ENCODE measurements at places on chromosomes 3 and 15.

DNA sequence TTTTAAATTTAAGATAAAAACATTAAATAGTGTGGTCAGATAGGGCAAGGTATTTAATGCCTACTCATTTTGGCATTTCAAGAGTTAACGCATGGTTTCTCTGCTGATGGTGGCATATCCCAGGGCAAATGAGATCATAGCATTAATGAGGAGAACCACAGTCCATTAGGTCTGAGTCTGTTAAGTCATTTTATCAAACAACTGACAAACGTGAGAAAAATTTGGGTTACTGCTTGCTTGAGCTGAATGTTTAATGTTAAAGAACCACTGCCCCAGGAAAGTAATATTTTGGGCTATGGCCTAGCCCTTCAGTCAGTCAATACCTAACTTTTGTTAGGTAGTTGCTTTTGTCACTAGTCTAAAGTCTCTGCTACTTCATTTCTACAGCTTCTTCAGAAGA lies 37.9 kb upstream of the SLC2A2 start:
- DNase-seq, result no peak

- DNase-seq, result no peak
Measured at GRCh38 chr3:55585856-55586255, 98.8 kb upstream of the WNT5A start.

- no peak for DNase-seq
Measured at GRCh38 chr15:72206677-72207000, 9.1 kb upstream of the GRAMD2A start.

GRCh38 chr3:64667887-64668581 lies 19.8 kb downstream of the ADAMTS9 start:
- no peak for DNase-seq

DNA sequence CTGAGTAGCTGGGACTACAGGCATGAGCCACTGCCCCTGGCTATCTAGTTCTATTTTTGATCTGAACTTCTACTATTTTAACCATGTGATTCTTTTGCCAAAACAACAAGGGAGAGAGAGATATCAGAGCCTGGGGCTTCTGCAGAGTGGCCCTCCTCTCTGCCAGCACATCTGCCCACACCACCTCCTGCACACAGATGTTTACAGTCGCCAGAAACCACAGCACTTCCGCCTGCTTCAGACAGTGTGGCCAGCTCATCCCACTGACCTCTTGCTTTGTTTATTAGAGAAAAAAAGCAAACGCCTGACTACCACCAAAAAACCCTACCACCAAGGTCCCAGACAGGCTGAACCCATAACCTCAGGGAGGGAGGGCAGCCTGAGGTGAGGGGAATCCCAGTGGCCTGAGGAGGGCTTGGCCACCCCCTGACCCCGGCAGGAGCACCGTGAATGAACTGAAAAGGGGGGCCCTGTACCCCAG lies 85.9 kb upstream of the ABHD2 start:
- no peak for DNase-seq

- no peak for DNase-seq
Measured at GRCh38 chr3:18919158-18919557, 229.2 kb upstream of the KCNH8 start.

DNA sequence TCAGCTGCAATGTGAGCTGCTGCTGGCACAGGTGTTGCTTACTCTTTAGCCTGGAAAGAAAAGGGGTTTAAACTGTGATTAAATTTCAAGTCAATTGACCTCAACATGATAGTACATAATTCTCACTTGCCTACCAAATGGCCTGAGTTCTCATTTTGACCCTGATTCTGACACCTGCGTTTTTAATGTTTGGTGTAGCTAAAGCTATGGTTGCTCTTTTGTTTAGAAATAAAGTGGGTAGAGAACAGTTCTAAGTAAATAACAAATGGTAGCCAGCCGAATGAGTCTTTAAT lies 100.8 kb upstream of the SOX2 start:
- DNase-seq, result no peak

GRCh38 chr3:61897848-61898247 lies 336.5 kb downstream of the PTPRG start:
- DNase-seq, result no peak

GRCh38 chr15:101044625-101045235 lies 125.6 kb downstream of the LRRK1 start:
- DNase-seq, result peak; percentile 1

- DNase-seq, result no peak
Measured at GRCh38 chr3:4323246-4324027, 20.3 kb downstream of the SETMAR start.

- DNase-seq, result no peak
Measured at GRCh38 chr3:139505829-139506386, 29.6 kb upstream of the RBP2 start.

GRCh38 chr3:40975711-40976121 lies 223.6 kb upstream of the CTNNB1 start:
- DNase-seq, result no peak

DNA sequence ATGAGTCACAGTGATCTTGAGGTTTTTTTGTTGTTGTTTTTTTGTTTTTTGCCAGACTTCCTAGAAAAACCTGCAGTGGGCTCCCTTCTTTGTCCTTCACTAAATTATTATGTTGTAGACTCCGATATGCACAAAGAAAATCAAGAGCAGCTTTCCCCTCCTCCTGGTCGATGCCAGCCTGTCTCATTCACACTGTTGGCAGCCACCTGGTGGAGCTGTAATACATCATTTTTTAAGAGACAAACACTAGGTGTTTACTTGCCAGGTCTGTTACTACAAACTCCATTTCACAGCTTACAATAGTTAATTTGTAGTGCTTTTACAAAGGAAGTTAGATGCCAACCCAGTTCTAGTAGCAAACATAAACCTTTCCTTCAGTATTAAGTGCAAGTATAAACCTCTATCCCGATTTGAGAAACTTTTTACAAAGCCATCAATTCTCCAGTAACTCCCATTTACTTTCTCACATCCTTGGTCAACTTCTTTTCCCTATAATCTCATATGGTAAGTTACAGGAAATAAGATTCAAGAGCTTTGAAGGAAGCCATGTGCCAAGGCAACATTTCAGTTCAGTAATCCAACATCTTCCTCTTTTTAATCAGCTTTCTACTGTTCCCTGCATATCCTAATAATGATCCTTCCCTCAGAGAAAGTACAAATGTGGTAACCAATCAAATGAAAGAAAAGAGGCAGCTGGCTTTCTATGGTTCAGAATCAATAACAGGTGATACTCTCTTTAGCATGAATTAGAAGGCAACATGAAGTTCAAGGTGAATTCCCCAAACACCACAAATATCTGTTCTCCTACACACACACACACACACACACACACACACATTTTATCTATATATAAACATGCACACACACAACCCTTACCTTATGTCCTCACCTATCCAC lies 14.0 kb downstream of the AAGAB start:
- DNase-seq, result peak; percentile 11

DNA sequence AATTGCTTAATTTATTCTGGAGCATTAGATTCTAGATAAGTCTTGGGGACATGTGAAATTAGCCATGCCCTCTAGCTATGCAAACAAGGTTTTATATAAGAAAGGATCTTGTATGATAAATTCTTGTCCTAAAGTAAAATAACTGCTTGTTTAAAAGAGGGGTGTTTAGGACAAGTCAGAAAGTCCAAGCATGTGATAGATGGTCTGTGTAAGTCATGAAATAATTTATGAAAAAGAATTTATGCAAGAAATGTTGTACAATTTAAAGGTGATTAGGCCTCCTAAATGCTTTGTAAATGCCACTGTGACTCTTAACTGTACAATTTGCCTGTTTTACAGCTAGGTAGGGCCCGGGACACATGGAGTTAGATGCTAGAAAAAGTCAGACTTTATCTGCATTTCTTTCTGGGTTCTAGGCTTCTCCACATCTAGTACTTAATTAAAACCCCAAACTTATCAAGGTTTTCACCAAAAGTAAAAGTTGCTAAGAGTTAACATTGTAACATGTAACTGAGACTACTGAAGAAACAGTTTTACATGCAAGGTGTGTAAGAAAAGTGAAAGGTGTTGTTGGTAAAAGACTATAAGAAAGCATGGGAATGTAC lies 13.2 kb downstream of the LINS1 start:
- no peak for DNase-seq

DNA sequence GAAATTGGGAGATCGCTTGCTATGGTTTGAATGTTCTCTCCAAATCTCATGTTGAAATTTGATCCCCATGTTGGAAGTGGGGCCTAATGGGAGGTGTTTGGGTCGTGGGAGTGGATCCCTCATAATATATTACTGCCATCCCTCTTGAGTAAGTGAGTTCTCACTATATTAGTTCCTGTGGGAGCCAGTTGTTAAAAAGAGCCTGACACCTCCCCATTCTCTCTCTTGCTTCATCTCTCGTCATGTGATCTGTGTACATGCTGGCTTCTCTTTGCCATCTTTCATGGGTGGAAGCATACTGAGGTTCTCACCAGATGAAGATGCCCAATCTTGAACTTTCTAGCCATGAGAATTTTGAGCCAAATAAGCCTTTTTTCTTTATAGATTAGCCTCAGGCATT lies 43.0 kb upstream of the IL20RB start:
- DNase-seq, result no peak

DNA sequence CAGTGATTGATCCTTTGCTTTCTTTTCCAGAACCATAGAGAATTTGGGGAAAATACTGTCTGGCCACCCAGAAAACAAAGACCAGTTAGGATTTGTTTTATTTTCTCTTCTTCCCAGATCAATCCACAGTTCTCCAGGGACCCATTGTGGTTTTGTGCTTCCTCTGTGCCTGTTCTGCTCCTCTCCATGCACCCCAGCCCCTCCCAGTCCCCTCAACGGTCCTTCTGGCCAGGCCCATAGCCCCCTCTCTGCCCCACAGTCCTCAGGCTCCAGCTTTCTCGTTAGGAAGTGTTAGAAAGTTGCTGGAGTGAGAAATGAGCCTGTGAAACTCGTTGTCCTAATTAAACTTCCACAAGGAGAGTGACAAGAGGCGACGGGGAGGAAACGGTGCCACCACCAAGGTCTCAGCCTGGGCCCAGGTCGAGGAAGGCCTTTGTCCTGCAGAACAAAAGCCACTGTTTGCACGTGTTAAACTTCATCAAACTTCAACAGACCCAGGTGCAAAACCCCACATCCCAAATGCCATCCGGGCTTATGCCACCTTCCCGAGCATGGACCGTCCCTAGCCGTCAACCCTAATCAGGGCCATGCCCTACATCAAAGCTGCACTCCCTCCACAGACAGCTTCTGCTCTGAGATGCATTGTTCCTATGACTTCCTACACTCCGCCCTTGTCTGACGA lies 18.7 kb upstream of the ALDH1A3 start:
- no peak for DNase-seq

GRCh38 chr3:125186800-125187598 lies 25.5 kb downstream of the SLC12A8 start:
- no peak for DNase-seq

DNA sequence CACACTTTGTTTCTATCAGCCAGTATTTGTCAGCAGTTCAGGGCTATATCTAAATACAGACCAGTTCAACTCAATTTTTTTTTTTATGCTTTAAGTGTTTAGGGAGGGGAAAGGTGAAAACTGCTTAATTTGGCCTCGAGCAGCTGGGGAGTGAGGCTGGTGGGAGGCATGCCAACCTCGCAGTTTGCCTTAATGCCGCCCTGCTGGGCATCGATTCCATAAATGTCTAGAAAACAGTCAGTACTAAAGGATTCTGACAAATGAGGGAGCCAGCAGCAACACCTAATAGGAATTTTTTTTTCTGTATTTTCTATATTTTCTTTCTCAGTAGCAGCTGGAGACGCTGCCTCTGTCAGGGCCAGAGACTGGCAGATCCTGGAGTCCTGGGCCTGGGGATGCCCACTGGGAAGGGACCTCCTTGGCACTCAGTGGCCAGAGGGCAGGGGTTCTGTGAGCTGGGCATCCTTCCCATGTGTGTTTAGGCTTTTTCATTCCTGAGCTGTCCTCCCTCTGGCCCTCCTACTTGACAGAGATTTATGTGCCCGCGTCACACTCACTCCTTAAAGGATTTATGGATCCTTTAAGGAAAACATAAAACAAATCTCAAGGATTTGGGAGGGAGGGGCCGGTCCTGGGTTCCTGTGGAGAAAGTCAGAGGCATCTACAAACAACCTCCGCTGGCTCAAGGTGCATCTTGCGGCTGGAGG lies 117.8 kb downstream of the WNT5A start:
- DNase-seq, result no peak

DNA sequence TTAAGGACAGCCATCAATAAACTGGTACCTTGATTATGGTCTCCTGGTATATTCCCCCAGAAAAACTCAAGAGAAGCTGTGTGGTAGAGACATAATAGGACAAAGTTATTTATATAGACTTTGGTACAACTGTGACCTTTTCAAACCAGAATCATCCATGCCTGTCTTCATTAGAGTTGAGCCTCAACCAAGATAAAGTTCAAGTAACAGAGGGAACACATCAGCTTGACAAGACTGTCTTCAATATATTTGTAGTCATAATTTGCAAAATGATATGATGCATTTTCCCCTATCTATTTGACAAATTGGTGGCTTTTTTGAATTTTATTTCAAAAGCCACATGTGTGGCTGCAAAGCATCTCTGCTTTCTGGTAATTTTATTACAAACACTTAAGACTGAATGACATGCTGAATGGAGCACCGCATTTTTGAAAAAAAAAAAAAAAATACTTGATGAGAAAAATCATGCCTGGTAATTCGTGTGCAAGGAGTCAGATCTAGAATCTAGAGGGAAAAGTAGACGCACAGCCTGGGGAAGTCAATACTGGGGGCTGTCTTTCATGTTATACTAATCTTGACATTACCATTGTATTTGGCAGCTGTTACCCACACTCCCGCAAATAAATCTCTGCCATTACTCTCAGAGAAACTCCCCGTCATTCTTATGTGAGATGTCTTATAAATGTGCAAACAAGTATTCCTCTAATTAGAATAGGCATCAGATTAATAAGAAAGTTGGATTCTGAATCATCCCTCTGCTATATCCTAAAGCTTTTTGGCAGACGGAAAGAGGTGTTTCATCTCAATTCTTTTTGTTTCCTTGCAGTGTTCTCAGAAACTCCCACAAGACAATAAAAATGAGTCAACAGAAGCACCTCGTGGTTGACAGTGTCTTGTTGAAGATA lies 554.8 kb upstream of the CBLB start:
- DNase-seq, result peak; percentile 51

DNA sequence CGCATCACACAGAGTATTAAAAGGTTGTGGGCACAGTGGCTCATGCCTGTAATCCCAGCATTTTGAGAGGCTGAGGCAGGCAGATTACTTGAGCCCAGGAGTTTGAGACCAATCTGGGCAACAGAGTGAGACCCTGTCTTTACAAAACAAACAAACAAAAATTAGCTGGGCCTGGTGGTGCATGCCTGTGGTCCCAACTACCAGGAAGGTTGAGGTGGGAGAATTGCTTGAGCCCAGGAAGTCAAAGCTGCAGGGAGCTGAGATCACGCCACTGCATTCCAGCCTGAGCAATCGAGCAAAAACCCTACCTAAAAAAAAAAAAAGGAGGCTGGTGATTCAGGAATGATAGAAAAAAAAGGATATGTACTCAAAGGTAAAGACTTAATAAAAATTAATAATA lies 28.2 kb upstream of the ST6GAL1 start:
- DNase-seq, result no peak

All from stimulated activated CD4-positive, alpha-beta T cell treated with anti-CD3 and anti-CD28 coated beads, Interleukin-4, amount 100 ng/mL, for 24 hours (primary cell).